ENCODE measurements at places on chromosomes 16 and 17. TPM values are rescaled to one million over a fixed set of nuclear protein-coding genes. Genes with fewer than 3 reads are reported as not detected.

Gene HS3ST3B1
- 0.93 TPM for polyA plus RNA-seq

Gene SCNN1G
- polyA plus RNA-seq, result 0.05 TPM

- DNase-seq, result peak; percentile 92
Measured at GRCh38 chr17:77681861-77682260, 276.6 kb upstream of the TNRC6C start.

- peak; percentile 72 for DNase-seq
Measured at GRCh38 chr16:14186007-14186794, 115.1 kb downstream of the MRTFB start.

- DNase-seq, result no peak
Measured at GRCh38 chr17:18267927-18268711, 7.7 kb downstream of the MIEF2 start.

All from right cardiac atrium (tissue), 5 donors.